ENCODE measurements at places on chromosomes 6 and 20.
A peak's percentile ranks its signal among the peaks of the same experiment; 100 is the strongest.

- no peak for DNase-seq
Measured at GRCh38 chr20:49587111-49587570, 19.2 kb upstream of the PTGIS start.

DNA sequence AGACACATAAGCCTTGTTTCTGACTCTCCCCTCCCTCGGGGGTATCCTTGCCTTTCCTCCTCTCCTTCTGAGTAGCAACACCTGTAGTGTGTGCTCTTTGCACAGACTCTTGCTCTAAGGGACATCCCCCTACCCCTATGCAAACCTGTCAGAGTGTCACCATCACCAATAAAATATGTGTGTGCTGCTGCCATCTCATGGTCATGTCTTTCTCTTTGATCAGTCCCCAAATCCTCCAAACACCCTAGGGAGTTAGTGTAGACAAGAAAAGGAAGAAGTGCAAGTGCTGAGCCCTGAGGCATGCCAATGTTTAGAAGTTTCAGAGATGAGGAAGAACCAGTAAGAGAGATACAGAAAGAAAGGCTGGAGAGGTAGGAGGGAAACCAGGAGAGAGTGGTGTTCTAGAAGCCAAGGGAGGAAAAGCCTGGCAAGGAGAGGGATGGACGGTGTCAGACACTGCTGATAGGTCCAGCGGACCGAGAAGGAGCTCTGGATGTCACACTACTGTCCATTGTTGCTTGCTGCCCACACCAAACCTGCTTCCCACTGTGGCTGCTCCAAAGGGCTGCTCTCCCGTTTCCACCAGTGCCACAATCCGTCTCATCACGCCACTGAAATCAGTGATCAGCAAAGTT, 16.4 kb downstream of the TRMT6 start:
- DNase-seq = no peak

DNA sequence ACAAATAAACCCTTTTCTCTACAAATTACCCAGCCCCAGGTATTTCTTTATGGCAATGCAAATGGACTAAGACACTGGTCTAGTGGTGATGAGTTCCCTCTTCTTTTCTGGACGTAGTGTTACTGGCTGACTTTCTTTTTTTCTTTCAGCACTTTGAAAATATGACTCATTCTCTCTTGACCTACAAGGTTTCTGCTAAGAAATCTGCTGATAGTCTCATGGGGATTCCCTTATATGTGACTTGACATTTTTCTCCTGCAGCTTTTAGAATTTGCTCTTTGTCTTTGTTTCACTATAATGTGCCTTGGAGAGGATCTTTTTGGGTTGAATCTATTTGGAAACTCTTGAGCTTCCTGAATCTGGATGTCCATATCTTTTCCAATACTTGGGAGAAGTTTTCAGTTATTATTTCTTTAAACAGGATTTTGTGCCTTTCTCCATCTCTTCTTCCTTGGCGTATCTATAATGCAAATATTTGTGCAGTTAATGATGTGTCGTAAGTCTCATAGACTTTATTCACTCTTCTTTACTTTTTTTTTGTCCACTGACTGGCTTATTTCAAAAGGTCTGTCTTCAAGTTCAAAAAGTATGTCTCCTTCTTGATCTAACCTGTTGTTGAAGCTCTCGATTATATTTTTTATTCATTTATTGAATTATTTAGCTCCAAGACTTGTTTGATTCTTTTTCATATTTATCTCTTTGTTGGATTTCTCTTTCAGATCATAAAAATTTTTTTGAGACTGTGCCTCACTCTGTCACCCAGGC, 42.2 kb upstream of the TPD52L1 start:
- DNase-seq = no peak

GRCh38 chr6:41428996-41429421, 93.6 kb downstream of the NCR2 start:
- DNase-seq = peak; percentile 86

DNA sequence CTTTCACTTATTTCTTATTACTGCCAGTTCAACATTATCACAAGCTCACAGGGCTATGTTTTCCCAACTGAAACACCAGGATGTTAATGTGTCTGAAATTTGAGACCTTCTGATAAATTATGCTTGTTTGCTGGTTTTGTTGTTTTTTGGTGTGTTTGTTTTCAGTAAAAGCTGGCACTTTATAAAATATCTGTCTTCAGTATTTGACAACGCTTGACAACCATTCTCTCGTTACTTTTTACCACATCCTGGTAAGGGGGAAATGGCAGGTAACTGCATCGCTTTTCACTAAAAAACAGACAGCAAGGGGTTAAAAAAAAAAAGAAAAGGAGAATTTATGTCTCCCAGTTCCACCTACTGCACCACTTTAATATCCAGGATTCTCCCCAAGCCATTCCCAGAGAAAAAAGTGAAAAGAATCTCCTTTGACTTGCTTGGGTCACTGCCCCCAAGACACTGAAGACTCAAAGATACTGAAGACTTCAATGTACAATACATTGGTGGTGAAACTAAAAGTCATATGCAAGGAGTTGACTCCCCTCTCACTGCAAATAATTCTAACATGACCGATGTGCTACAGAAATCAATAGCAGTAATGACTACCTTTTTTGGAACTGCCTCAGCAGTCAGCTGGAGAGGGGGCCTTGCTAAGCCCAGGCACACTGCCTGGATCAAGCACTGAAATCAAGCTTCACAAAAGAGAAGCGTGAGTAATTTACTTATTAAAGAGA, 88.9 kb downstream of the HIVEP2 start:
- DNase-seq = no peak

DNA sequence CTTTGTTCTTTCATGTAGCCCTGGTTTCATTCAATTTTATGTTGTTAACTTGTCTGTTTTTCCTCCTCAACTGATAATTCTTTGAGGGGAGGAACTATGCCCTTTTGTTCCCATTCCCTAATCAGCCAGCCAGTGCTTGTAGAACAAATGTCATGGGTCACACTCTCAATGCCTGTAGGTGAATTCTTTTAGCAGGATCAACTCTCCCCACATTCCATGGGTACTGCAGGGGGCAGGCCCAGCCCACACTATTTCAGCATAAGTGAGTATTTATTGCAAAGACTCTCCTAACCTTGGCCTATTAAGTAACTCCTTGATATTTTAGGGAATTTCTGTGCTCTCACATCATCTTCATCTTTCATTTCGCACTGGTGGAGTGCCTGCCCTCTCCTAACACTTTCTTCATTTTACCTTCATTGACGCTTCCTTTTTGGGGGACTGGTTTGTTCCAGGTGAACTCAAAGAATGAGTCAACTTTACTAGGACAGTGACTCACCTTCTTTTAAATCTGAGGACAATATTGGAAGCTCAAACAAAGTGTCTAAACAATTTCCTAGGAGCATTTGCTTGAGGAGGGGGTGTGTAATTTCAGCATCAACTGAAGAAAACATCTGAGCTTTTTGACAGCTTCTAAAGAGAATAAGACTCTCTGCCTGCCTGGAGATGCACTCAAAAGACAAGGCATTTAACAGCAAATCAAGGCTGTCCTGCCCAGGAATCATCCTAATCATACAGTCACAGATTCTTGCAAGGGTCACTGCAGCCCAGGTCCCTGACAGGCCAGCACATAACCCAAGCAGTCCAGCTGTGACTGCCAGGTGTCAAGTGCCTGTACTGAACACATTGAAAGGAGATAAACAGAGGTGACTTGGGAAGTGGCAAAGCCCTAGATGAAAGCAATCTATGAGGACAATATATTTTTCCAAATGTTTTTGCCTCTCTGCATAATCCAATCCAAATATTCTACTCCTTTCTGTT, 263.9 kb upstream of the PRND start:
- DNase-seq = no peak

- DNase-seq = no peak
Measured at GRCh38 chr20:54167909-54168872, 5.6 kb downstream of the CYP24A1 start.

GRCh38 chr6:25278261-25278913, 787 bp upstream of the CARMIL1 start:
- no peak for DNase-seq

DNA sequence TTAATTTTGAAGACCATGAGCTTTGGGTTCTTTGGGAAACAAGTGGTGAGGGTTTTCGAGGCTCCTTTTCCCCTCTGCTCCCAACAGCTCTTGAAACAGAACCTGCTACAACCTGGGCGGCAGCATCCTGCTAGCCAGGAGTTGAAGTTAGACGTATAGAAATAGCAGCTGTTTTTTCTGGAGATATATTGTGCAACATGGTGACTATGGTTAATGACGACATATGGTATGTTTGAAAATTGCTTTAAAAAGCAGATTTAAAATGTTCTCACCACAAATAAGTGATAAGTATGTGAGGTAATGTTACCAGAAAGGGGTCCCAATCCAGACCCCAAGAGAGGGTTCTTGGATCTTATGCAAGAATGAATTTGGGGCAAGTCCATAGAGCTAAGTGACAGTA, 138.9 kb downstream of the PDE7B start:
- DNase-seq = no peak
